Fibroblast of upper back skin (primary cell): ENCODE measurements at places on chromosomes 2 and 18.

DNA sequence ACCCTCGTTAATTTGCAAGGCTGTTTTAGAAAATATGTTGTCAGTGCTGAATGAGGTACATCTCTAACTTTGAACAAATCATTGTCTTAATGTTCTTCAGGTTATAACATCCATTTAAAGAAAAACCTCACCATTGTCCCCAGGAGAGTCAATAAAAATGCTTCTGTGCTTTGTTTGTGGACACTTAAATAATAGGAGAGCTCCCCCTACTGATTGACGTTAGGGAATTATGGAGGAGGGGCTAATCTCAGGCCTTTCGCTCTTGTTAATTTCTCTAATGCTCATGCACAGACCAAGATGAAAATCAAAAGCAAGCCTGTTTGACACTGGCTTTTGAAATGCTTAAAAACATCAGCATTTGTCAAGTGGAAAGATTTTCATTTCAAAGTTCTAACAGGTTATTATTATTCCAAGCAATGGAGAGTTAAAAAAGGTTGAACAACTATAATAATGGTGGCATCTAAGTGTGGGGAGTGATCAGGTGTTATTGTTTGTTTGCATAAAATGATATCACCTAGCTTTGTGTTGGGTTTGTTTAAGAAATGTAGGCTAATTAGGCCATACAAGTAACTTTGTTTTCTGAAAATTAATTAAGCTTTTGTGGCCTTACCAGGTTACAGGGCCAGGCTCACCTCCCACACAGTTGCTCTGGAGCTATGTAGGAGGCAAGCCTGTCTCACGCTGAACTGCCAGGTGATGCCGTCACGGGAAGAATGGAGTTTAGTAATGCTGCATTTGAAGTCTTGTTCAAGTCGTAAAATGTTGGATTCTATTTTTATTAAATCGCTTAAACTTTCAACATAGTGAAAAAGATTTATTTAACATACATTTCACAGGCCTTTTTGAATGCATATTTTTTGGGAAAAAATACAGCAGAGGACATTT, 51.7 kb upstream of the SMIM21 start:
- peak; percentile 70 for DNase-seq

GRCh38 chr2:126776255-126776654, 120.3 kb downstream of the GYPC start:
- no peak for DNase-seq

DNA sequence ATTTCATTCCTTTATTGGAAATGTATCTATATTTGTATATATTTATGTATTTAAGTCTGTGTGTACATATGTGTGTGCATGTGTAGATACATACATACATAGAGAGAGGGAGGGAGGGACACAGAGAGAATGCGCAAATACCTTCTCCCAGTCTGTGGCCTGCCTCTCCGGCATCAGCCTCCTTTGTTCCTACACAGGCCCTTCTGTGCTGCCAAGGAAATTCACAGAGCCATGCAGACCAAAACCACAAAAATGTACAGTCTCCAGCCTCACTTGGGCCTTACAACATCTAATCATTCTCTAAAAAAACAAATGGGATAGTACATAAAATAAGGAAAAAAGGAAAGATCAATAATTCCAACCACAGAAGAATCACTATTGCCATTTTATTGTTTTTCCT, 8.8 kb upstream of the CRACDL start:
- peak; percentile 71 for DNase-seq

GRCh38 chr2:25672494-25673299, 680 bp downstream of the DTNB start:
- peak; percentile 23 for DNase-seq

DNA sequence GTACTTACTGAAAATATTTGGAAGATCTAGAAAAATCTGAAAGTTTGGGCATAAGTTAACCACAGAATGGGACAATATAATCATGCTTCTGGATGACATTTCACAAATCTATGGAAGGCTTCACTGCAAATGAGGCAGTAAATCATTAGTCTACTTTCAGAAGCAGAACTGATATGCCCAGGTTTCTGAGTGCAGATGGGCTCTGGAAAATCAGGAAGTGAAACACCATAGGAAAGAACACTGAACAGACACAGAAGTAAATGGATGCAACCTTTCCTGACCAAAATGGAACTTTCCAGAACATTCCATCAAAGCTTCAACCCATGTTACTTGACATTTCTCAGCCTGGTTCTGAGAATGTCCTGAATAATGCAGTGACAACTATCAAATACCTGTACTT, 55.1 kb downstream of the KCNG3 start:
- no peak for DNase-seq

- no peak for DNase-seq
Measured at GRCh38 chr2:24073816-24074215, 2.3 kb downstream of the SF3B6 start.

DNA sequence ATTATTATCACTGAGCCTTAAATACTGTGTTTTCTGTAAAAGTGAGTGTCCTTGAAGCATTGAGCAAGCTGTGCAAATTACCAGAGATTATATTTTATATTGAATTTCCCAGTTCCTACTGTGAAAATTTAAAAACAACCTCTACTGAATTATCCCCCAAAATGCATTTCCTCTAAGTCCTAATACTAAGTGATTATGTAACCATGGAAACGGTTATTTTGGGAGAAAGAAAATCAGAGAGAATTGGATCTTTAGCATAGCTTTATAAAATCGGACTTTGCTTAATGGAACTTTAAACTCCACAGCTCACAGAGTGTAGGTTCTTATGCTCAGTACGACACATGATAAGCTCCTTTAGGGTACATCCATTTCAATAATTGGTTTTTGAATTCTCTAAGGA, 19.3 kb upstream of the CHMP1B start:
- DNase-seq: no peak

DNA sequence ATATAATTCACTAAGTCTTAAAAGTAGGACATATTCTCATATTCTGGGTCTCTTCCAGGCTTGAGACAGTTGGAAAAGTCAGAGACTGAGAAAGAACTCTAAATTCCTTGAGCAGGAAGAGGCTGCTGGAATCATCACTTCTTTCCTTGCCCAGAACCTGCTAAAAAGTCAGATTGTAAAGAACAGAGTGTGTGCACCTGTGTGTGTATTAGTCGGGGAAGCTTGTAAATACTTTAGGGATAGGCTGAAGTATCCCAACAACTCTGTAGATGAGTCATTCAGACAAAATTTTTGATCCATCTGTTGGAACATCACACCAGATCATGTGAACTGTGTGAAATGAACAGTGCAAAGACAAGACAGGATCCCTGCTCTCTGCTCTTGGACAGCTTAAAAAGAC, 16.1 kb downstream of the GAREM1 start:
- DNase-seq: no peak

DNA sequence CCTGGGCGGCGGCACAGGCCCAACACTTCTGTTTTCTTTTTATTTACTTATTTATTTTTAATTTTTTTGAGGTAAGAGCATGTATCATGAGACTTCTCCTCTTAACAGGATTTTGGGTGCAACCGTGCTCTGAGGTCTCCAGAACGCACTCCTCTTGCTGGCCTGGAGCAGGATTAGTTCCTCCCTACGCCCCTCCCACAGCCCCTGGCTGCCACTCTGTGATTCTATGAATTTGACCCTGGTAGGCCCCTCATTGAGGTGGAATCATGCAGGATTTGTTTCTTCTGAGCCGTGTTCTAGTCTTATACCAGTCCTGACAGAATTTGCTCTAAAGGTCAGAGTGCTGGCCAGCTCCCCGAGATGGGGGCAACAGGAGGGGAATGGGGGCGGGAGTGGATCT, 106.5 kb upstream of the HS6ST1 start:
- DNase-seq: no peak
